ENCODE measurements at places on chromosomes 13 and 19. TPM values are rescaled to one million over a fixed set of nuclear protein-coding genes. Genes with fewer than 3 reads are reported as not detected.

Gene C19orf25
- 20.9 TPM for polyA plus RNA-seq

Gene IFI30
- 1.1 TPM for polyA plus RNA-seq

DNA sequence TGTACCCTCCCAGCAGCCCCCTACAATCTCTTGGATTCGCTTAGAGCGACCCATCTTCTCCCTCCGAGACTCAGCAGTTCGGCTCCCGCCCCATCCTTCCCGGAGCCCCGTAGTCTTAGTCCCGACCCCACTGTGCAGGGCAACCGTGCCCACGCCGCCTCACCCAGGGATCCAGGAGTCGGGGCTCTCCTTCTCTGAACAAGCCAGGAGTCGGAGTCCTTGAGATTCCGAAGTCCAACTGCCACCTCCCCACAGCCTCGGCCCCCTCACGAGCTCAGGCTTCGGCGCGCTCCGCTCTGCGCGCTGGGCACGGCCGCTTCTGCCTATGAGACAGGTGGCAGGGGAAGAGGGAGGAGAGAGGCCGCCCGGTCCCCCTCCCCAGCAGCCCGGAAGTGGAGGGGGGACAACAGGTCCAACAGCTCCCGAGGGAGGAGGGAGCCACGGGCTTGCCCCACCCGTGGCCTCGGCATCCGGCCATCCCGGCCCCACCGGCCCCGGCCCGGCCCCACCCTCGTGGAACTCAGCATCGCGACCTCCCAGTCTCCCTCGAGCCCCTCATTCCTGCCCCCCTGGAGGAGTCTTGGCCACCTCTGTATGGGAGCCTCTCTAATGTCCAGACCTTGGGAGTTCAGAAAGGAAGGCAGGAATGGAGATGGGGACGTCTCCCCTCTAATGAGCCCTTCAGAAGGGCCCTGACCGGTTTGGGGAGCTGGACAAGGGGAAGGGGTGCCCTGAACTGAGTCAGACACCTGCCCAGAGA lies at the start of gene PHLDB3:
PHLDB3 (minus strand) TSS at position 321 of the 760 bp plus-strand sequence. CDS start 628 bp downstream, outside the sequence.
- peak; percentile 30 for DNase-seq

GRCh38 chr19:16111909-16112752 lies 442 bp downstream of the RAB8A start:
- no peak for DNase-seq

Gene TNFRSF19
- polyA plus RNA-seq = 14.7 TPM

Gene TSKS
- polyA plus RNA-seq = 0.75 TPM

- DNase-seq = no peak
These were observed 16.5 kb upstream of the IL17D start for GRCh38 chr13:20686863-20687579.

Gene SCAF1
- polyA plus RNA-seq = 32.8 TPM

Gene FRY
- polyA plus RNA-seq = 50.4 TPM

Gene KLF5
- 36.0 TPM for polyA plus RNA-seq

Gene MPV17L2
- 4.7 TPM for polyA plus RNA-seq

Gene PEX11G
- 2.2 TPM for polyA plus RNA-seq

GRCh38 chr13:39099231-39099630 lies 61.0 kb downstream of the NHLRC3 start:
- DNase-seq = no peak

Gene OLFM2
- 36.6 TPM for polyA plus RNA-seq

Gene SLITRK5
- 2.7 TPM for polyA plus RNA-seq

- peak; percentile 77 for DNase-seq
These were observed 9.9 kb downstream of the RANBP3 start for GRCh38 chr19:5967994-5968430.

Gene PGLYRP2
- polyA plus RNA-seq = not detected

DNA sequence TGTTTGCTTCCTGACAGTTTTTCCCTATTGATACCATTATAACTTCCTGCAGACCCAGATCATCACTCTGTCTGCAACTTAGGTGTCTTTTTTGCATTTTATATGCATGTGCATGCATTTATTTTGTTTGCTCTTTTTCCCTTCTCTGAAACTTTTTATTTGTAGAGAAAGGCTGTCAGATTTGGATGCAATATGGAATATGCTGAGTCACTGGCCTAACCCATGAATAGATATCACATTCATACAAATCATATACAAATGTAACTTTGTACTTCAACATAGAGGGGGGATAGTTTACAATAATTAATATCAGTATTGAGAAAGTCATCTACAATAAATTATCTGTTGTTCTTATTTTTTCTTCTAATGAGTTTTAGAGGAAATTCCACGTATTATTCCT lies 1465.0 kb downstream of the EFNB2 start:
- no peak for DNase-seq

Measured in muscle of back (tissue), 13 donors.